ENCODE measurements at places on chromosomes 11 and 22.

- DNase-seq: no peak
Observed at GRCh38 chr11:44903035-44903434, 47.6 kb downstream of the TP53I11 start.

DNA sequence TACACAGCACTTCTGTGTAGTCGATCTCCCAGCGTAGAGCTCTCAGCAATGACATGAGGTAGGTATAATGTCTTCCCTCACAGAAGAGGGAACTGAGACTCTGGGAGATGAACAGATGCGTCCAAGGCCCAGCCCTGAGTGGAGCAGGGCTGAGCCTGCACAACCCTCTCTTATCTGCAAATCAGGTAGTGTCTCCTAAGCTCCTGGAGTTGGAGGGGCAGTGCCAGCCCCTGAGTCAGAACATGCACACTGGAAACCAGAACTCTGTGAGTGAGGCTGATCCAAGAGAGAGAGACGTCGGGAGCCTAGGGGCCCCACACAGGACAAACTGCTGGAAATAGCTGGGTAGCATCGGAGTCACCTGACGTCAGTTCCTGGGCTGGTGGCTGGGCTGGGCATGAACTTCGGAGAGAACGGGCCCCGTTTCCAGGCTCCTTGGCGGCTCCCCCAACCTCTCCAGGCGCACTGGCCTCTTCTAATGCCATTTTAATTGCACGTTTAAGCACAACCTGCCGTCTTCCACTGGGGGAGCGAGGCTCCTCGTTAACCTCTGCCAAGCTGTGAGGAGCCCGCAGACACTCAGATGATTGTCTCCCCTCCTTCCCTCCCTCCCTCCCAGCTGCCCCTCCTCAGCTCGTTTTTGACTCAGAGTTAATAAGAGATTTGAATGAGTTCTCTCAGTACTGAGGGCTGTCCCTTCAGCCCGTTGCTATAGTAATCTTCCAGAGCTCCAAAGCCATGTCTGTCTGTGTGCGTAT is 191.2 kb upstream of the TBCEL start:
- no peak for DNase-seq

DNA sequence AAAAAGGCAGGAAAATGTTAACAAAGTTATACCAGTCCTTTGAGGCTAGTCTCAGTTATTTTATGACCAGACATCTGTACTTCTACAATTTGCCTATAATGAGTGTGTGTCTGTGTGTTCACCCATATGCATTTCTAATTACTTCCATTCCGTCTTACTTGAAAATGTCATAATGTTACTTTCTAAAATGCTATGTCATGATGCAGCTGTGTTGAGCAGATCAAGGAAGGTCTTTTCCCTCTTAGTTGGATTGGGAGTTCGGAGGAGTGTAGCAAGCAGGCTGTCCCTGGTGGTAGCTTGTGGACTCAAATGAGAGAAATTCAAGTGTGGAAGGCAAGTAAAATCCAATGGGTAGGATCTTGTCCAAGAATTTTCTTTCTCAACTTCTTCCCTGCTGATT is 3.0 kb downstream of the SNX19 start:
- no peak for DNase-seq

DNA sequence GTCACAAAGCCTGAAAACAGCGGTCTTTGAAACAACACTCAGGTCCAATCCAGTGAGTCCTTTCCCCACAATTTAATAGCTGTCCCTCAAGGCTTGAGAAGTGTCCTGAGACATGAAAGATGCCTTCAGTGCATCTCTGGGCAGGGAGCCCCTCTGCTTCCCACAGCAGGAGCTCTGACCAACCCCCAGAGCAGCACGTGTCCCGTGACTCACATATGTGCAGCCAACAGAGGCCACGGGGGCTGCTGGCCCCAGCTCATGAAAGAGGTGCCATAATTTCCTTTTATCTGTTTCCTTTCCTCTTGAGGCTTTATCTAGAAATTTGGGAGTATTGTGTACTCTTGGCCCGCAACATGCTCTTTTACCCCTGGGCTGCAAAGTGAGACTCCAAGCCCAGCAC is 33.2 kb upstream of the LMO1 start:
- no peak for DNase-seq

GRCh38 chr11:116729501-116730240 is 43.1 kb downstream of the BUD13 start:
- no peak for DNase-seq
